ENCODE measurements at places on chromosomes 2 and 18.

- no peak for DNase-seq
Measured at GRCh38 chr18:49963217-49963616, 149.9 kb upstream of the ACAA2 start.

DNA sequence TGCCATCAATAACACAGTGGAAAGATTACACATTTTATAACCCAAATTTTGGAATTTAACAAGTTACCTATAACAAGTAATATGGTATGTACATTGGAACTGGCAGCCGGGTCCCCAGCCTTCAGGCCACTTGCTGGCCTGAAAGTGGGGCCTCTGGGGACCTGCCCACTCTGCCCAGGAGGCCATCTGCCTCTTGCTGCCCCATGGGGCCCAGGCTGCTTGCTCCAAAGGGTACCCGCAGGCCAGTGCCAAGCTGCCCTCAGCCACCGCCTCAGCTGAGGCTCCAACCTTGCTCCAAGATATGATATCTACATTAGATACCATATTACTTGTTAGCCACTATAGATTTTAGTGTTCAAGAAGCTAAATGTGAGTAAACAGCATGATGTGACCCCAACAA is 120.8 kb upstream of the TMEFF2 start:
- DNase-seq = no peak

DNA sequence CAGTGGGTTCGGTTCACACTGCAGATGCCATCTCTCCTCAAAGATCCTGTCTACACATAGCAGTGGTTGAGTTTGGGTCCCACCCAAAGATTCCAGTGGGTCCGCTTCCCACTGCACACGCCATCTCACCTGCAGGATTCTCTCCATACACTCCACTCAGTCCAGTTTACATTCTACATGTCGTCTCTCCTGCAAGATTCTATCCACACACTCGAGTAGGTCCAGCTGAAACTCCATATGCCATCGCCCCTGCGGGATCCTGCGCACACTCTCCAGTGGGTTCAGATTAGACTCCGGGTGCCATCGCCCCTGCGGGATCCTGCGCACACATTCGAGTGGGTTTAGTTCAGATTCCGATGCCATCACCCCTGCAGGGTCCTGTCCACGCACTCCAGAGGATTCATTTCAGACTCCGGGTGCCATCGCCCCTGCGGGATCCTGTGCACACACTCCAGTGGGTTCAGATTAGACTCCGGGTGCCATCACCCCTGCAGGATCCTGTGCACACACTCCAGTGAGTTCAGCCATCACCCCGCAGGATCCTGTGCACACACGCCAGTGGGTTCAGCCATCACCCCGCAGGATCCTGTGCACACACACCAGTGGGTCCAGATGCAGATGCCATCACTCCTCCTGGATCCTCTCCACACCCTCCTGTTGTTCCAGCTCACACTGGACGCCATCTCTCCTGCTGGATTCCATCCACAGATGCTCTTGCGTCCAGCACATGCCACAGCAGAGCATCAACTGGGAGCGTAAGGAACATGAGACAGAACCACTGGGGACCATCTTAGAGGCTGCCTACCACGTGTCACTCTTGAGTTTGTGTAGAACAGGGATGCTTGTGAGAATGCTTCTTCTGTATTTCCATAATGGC is 3.0 kb upstream of the PXDN start:
- no peak for DNase-seq

GRCh38 chr2:30780776-30781330 is 26.4 kb downstream of the CAPN13 start:
- DNase-seq = no peak

DNA sequence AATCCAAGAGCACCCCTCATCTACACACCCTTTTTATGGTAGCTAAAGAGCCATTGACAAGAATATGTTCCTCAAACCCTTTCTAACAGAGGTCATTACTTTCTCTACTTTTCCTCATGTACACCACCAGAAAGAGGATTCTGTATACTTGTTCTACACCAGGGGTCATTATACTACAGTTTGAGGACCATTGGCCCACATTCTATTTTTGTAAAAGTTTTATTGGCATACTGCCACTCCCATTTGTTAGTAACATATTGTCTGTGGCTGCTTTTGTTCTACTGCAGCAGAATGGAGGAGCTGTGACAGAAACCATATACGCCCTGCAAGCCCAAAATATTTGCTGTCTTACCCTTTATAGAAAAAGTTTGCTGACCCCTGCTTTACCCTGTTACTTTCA is 14.3 kb downstream of the HTR2B start:
- DNase-seq = no peak

GRCh38 chr2:172389685-172390339 is 37.6 kb upstream of the ITGA6 start:
- DNase-seq = no peak

DNA sequence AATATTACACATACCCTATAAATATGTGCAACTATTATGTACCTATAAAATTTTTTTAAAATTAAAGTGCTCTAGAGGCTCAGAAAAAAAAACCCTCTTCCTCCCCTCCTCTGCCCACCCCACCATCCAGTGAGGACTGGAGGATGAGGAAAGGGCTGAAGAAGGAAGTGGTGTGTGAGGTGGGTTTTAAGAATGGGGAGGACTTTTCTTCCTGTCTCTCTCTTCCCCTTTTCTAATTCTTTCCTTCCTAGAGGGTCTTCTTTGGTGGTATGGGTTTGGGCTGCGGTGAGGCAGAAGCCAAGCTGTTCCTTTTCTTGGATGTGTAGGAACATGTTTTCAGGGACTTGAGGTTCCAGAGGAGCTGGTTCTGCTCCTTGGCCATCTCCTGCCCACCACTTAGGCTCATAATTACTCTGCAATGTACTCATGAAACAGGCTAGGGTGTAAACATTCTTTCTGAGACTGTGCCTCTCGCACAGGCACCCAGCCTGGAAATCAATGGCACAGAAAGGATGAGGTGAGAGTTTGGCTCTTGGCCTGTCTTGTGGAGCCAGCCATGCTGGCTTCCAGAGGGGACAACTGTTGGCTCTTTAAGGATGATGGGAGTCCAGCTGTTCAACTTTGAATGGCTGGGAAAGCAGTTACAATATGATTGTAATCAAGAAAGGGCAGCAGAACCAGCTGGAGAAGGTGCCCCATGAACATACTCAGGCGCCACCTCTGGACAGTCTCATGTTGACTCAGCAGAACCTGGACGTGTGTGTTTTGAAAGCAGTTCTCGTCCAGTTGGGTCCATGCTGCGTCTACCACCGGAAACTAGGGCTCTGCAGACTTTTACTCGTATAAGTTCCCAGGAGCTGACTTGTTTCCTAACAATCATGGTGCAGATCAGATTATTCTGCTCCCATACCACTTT is 38.3 kb downstream of the IL1RL2 start:
- no peak for DNase-seq

DNA sequence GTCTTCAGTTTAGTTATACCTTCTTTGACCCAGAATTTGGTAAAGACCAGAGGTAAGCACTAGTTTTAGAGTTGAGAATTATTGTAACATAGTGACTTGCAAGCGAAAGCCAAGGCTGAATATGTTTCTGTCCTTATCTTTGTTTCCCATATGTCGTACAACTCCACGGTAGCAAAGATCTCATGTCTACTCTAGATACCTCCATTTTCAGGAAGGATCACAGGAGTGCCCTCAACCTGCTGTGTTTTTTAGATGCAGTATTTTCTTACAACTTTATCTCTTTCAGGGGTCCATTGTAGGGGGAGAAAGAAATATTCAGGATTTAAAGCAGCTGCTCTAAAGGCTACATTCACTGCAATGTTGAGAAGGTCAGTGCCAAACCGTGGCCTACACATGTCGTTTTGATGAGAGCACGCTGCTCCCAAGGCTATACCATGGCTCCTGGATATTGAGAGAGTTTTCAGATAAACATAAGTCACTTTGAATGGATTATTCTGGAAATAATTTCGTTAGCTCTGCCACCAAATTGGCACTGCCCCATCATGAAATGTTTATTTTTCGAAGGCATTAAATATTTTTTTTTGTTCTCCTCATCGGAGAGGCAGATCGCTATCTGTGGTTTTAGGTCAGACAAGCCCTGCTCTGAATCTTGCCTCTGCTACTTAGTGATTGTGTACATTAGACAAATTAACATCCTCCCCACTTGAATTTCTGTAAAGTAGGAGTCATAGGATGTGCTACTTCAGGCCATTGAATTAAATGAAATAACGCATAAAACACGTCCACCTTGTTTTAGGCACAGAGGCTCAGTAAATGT is 2.1 kb downstream of the RHBDD1 start:
- DNase-seq = no peak

- no peak for DNase-seq
Measured at GRCh38 chr2:170928036-170928823, 823 bp upstream of the GORASP2 start.

DNA sequence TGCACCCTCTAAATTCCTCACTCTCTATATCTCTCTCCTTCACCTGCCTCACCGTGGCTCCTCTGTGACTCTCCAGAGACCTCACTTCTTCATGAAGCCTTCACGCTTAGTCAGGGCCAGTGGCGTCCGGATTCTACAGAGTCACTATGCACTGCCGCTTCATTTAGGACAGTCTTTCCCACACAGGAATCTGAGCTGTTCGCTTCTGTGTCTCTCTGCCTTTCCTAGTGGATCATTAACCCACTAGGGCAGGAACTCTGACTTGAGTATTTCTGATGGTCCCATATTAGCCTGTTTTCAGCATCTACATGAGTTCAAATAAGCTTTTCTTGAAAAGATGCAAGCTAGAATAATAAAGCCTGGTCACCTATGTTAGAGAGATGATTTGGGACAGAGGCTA is 180.2 kb upstream of the DOK6 start:
- no peak for DNase-seq

GRCh38 chr2:20141056-20141762 is 83.7 kb downstream of the SDC1 start:
- DNase-seq = no peak

DNA sequence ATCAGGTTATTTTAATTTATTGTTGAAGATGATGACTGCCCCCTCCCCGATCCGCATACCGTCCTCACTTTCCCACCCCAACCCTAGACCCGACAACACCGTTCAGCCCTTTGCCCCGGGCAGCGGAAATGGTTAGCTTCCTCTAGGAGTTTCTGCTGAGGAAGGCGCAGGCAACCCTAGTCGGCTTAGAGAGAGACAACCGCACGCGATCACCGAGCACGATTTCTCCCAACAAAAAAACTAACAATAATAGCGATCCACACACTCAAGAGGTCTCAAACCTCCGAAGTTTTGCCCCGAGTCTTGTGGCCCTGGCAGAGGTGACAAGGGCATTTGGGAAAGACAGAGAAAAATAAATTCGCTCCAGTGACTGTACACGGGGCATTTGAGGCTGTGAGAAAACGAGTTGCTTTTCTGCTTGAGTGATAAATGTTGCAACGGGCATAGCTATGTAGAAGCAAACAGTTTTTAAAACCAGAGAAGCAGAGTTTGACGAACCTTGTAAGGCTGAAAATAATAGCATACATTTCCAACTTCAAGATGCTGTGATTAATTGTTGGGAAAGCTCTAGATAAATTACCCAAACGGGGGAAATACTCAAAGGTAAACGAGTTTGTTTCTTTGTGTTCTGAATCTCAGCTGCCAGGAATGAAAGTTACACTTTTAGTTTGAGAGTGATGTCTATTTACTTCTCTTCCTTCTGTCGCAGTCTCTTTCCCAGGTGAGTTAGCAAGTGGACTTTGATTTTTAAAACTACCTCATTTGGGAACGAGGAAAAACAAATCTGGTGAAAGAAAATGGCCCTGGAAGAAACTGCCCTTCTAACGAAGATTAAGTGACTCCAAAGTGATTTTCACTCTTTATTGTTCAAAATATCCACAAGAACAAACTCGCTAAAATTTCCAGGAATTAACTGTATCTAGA is 11.0 kb upstream of the SIX3 start:
- DNase-seq = no peak

DNA sequence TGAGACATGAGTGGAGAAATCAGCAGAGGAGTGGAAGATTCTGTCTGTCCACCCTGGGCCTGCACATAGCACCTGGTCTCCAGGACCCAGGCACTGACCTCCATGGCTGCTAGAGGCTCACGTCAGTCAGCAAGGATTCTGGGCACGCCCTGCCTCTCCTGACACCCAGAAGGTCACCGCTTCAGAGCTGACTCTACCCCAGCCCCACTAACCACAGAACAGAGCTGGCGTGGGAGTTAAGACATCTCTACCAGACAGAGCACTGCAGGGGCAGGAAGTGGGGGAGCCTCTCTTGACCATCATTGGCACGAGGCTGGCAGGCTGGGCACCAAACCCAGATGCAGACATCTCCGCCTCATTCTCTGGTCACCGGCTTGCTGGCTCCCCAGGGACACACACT is 3.0 kb downstream of the ADCY3 start:
- no peak for DNase-seq

DNA sequence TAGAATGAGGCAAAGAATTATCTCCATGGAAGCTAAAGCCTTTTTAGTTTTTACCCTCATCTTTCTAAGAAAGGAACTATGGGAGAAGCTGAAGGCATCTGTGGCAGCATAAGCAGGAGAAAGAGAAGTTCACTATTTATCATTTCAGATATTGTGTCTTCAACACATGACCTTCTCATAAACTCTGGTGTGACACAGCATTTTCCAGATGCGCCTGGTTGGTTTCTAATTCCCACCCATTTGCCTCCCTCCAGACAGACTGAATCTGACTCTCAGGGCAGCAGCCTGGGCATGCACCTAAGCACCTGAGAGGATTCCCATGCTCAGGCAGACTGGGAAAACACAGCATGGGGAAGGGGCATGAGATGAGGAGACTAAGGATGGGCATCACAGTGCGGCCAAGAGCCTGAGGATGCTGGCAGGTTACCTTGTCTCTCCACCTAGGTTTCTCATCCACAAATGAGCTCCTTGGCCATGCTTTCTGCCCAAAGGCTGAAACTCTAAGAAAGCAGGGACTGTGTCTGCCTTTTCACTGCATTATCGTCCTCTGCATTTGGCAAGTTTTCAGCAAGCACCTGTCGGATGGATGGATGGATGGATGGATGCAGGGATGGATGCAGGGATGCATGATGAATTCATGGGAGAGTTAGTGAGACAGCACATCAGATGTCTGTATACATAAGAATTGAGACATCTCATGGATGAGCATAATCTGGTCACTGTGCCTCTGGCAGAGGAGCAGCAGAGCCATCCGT is 28.8 kb upstream of the SULT1C4 start:
- no peak for DNase-seq

GRCh38 chr2:29697715-29698114 is 223.7 kb downstream of the ALK start:
- no peak for DNase-seq
